Inflammatory macrophage treated with lipopolysaccharide for 1 hour (primary cell): ENCODE measurements at places on chromosomes 5 and 9.

GRCh38 chr5:133942614-133943474 lies 25.6 kb downstream of the C5orf15 start:
- no peak for DNase-seq

- DNase-seq = no peak
Observed at GRCh38 chr5:139767960-139768359, 27.6 kb upstream of the PSD2 start.

DNA sequence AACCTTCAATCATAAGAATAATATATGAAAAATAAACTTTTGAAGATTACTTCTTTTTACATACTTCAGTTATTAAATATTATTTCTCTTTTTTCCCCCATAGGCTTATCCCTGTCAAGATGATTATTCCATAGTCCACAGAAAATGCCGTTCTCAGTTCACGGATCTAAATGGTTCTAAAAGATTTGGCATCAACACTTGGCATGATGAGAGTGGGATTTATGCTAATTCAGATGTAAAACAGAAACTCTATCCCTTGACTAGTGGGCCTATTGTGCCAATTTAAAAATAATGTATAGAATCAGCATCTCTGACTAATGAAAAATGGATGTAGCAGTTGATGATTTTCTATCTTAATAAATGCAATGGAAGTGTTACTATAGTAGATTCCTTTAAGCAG lies 85.2 kb downstream of the CFAP95 start:
- no peak for DNase-seq

GRCh38 chr5:59037941-59038797 lies 455.3 kb downstream of the RAB3C start:
- DNase-seq = no peak

- no peak for DNase-seq
Observed at GRCh38 chr5:38297830-38298608, 39.7 kb downstream of the EGFLAM start.

DNA sequence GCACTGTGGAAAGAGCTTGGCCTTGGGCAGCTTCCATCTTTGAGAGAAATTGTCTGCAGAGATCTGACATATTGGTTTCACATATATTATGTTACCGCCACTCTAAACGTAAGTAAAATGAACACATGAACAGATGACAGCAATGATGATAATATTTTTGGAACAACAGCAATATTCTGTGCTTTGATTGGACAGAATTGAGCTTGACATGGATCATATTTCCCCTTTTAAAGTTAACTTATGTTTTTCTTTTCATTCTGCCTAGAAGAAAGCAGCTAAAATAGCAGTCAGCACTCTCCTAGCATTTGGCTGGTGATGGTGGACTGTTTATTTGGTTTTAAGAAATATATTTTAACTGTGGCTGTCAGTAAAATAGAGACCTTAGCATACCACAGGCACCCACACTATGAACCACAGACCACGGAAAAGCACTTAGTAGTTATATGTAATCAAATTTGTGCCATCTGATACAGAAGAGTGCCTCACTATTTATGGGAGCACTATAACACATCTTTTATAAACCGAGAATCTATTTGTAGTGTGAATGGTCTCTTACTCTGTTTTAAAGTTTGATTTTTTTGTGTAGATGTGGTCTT lies 1.8 kb upstream of the CFAP95 start:
- DNase-seq = no peak

GRCh38 chr9:76371901-76372300 lies 22.3 kb downstream of the RFK start:
- DNase-seq = no peak

- DNase-seq = no peak
Observed at GRCh38 chr5:71982717-71983395, 124.4 kb upstream of the MAP1B start.

DNA sequence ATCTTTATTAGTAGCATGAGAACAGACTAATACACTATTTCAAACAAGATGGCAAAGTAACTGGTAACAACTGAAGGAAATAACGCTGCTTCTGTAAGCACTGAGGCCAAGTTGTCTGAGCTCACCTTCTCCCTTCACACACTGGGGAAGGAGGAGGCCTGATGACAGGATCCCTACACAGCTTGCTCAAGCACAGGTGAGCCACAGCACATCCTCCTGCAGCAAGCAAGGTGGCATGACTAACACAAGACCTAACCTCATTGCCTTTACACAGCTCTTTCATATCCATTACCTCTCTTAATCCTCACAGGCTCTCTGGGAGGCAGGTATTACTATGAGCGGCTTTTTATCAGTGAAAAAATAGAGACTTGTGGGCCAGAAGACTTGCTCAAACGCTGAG lies 83.3 kb downstream of the ARL15 start:
- no peak for DNase-seq

DNA sequence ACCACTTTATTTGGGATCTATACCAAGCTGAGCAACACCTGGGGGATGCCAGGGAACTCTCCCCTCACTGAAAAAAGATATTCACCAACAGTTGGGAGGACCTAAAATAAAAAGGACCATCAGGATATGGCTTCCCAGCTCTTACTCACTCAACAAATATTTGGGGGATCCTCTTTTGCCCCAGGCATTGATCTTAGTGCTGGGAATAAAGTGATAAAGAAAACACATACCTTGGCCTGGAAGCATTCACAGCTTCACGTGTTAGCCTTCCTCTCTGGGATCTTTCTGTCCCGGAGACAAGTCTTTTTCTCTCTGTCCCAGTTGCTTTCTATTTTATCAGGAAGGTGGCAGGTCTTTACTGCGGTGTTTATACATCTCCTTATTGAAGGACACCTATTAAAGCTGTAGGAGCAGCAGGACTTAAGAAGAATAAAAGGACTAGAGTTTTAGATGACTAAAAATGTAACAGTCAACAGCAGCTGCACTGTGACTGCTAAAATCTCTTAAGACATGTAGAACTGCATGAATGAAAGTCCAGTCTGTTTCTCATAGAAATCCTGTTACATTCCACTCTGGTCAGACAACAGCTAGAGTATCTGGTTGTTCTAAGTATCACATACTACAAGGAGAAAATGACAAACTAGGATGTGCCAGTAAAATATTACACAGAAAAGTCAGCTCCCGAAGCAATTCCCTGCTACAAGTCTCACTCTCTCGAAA lies 90.0 kb upstream of the ITGA2 start:
- no peak for DNase-seq

GRCh38 chr9:16371306-16371705 lies 499.2 kb downstream of the BNC2 start:
- no peak for DNase-seq

DNA sequence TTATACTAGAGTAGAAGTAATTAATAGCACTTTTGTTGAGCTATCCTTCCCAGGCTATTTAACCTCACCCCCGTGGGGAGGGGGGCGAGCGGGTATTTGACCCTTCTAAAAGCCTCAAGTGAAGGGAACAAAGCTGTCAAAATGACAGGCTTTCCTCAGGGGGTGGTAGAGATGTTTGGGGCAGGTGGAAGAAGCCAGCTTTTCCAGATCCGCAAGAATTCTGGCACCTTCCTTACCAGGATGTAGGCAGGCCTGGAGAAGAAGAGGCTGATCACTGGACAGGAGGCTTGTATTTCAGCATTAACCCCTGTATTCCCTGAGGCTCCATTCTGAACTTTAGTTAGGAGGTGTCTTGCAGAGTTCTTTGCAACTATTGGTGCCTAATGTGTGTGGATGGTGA lies 26.2 kb upstream of the MLANA start:
- no peak for DNase-seq

DNA sequence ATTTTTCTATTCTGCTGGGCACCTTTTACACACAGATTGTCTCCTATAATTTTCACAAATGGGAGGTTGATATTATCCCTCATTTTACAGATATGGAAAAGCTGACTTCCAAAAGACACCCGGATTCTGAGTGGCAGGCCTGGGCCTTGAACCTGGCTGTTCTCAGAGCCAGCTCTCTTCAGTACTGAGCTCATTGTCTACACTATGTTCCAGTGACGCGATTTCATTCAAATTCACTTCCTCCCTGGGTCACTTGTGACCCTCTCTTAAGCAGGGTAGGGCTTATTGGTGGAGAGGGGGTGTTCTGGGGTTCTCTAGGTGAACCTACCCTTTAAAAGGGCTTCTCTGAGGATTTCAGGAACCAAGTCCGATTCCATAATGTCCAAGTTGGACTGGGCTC lies 70.2 kb downstream of the ANKRD33B start:
- no peak for DNase-seq

- DNase-seq = peak; percentile 40
Observed at GRCh38 chr5:39876146-39876545, 451.4 kb upstream of the DAB2 start.

DNA sequence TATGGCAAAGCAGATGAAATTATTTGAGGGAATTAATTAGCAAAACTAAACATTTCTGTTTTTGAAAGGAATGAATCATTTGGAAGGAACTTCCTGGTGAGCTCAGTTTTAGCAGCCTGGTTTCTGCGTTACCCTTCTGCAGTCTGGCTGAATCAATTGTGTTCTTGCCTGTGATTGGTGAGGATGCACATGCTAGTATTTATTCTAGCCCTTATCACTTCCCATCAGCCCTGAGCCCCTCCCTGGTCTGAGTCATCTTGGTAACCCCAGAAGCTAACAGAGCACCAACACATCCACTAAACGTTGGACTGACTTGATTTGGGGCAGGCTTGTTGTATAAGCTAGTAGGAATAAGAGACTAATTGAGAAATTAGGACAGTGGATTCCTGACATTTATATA lies 6.6 kb downstream of the TJP2 start:
- DNase-seq = peak; percentile 69

GRCh38 chr5:114390431-114390830 lies 28.6 kb downstream of the KCNN2 start:
- DNase-seq = no peak

DNA sequence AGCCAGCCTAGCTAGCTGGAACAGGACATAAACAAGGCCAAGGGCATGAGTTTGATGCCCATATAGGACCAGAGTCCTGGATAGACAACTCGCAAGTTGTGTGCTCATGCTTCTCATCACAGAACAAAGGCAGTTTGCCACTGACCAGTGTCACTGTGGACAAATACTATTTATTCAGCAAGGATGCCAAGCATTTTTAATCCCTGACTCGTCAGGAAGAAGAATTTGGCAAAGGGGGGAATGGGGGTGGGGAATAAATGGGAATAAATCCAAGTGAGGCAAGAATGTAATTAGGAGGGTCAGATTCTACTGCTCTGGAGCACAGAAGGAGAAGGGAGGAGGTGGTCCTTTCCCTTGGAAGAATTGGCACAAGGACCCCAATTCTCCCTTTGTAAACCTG lies 46.8 kb upstream of the ANKRD55 start:
- no peak for DNase-seq
